SK-N-SH treated with all-trans-retinoic acid at 6 μM for 48 hours (cell line): ENCODE measurements at places on chromosomes 1 and 21.

GRCh38 chr1:38291336-38291735 lies 244.7 kb upstream of the POU3F1 start:
- ATAC-seq: no peak

GRCh38 chr1:183942933-183943693 lies 94.4 kb downstream of the COLGALT2 start:
- ATAC-seq: peak; percentile 99

DNA sequence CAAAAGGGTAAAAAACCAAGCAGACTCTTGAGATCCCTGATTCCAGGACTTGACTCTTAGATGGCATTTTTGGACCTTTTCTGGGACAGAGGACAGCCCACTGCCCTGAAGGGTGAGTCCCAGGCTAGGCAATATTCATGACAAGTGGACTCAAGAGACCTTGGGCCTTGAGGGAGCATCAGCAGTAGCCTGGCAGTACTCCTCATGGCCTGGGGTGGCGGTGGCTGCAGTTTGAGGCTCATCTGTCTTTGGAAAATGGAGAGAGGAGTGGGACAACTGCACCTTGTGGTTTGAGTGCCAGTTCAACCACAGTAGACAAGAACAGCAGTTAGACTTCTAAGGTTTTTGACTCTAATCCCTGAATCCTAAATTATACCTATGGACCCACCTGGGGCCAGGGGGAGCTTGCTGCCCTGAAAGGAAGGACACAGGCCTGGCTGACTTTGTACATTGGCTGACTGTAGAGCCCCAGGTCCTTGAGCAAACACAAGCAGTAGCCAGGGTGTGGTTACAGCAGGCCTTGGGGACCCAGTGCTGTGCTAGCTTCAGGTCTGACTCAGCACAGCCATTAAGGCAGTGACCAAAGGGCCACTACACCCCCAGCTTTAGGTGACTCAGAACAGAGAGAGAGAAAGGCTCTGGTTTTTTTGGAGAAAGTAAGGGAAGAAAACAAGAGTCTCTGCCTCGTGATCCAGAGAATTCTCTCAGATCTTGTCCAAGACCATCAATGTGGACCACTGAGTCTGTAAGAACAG lies 1023.2 kb downstream of the KCNT2 start:
- no peak for ATAC-seq

GRCh38 chr1:18320051-18320450 lies 160.7 kb upstream of the KLHDC7A start:
- no peak for ATAC-seq

GRCh38 chr1:173867141-173867752 lies 542 bp downstream of the GAS5 start:
- peak; percentile 7; the same call in 2 of the 3 replicates for ATAC-seq

DNA sequence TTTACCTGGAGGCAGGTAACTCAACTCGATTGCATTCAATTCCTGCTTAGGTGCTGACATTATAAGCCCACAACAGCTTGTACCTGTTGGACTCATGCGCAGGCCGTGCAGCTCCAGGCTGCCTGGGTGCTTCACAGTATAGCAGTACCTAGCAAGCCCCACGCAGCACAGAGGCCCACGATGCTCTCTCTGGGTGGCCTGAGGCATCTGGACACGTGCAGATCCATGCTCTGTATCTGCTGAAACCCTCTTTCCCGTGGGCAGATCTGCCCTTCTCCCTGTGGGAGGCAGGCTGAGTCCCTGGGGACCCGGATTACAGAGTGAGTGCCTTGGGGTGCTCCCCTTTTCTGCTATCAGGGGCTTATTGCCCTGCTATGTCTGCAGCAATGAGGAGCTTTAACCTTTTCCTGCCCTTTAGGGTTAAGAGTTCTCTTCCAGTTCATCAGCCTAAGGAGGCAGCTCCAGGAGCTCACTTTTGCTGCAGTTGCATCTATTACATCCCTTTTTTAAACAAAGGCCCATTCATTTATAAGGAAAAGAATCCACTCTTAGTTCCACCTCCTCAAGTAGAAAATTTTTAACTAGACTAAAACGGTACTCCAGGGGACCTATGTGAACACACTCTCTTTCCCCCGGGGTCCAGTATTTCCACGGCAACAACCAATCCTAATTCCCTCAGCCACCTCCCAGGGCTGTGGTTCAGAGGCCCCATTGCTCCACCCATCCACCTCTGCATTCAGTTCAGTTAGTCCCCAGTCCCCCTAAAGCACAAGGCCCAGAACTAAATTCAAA lies 19.3 kb downstream of the ITPKB start:
- no peak for ATAC-seq

GRCh38 chr1:5707566-5708345 lies 284.5 kb downstream of the NPHP4 start:
- ATAC-seq: no peak

DNA sequence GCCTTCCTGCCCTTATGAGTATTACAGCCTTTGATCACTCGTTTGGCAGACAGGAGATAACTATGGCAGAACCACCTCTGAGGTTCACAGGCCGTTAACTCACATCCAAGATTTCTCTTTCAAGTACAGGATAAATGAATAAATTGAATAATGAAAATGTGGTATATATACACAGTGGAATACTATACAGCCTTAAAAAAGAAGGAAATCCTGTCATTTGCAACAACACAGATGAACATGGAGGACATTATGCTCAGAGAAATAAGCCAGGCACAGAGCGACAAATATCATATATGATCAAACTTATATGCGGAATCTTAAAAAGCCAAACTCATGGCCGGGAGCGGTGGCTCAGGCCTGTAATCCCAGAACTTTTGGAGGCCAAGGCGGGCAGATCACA lies 32.6 kb downstream of the TGFBR3 start:
- no peak for ATAC-seq

GRCh38 chr1:96360036-96360795 lies 361.4 kb upstream of the PTBP2 start:
- peak; percentile 67 for ATAC-seq

DNA sequence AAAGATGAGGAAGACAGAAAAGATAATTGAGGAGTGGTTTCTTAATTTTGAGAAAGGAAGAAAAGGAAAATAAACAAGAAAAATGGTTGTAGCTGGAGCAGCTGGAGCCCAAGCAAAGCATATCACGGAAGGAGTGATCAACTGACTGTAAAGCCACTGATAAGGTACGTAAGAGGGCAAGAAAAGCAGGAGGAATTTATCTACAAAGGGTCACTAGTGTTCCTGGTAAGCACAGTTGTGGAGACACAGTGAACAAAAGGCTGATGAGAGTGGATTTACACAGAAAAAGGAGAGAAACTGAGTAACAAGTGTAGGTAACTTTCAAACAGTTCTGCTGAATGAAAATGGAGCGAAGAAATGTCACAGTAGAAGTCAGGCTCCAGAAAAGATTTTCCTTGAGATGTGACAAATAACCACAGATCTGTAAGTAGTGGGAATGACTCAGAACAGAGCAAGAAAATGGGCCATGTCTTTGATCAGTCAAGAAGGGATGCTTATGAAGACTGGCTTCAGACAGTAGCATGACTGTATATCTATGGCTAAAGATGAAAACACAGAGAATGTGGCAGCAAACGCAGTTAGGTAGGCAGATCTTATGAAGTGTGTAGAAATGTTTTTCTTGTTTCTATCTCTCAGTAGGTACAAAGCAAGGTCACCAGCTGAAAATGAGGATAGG lies 45.6 kb upstream of the RBM34 start:
- ATAC-seq: peak; percentile 41; the same call in 1 of the 3 replicates

- no peak for ATAC-seq
Observed at GRCh38 chr1:14850563-14850962, 252.1 kb downstream of the KAZN start.

DNA sequence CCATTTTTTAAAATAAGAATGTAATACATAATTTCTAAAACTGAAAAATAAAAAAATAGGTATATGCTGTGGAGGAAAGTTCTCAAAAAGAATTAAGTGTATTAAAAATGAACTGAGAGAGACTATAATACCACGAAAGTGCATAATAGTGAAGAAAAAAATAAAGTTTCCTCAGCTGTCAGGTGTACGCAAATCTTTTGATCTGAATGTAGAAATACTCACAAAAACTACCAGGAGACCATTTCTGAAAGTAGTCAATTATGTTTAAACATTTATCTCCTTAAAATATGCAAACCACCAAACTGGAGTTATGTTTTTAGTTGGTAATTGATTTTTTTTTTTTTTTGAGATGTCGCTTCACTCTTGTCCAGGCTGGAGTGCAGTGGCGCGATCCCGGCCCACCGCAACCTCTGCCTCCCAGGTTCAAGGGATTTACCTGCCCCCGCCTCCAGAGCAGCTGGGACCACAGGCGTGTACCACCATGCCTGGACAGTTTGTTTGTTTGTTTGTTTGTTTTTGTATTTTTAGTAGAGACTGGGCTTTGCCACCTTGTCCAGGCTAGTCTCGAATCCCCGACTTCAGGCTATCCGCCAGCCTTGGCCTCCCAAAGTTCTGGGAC lies 1169.2 kb upstream of the B3GALT2 start:
- ATAC-seq: no peak

GRCh38 chr1:110390692-110391245 lies at the start of gene SLC16A4:
SLC16A4 (minus strand) TSS chr1:110391026; CDS start chr1:110389323, 1,703 bp downstream.
- ATAC-seq: peak; percentile 79

DNA sequence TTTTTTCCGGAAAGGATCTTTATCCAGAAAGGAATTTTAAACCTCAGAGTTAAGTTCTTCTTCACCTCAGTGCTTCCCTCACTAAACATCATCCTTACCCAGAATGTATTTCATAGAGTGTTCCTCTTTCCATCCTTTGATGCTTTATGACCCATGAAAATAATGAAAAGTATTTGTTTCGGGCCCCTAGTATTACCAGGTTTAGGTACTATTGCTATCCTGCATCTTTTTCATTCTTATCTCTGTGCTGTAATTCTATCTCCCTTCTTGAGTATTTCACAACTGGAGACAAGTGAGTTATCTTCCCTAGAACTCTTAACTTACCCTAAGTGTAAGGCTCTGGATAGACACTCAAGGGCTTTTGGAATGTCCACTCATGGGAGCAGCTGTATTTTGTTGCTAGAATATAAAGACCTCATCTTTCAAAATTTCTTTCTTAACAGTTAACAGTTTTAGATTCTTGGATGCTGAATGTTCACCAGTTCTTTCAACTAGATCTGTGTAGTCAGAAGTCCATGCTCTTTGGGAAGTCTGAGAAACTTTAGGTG lies 26.2 kb downstream of the UCK2 start:
- peak; percentile 53 for ATAC-seq

GRCh38 chr1:19617376-19617775 lies 26.7 kb upstream of the NBL1 start:
- no peak for ATAC-seq
